ENCODE measurements at places on chromosomes 7 and 10. TPM values are rescaled to one million over a fixed set of nuclear protein-coding genes. Genes with fewer than 3 reads are reported as not detected.

DNA sequence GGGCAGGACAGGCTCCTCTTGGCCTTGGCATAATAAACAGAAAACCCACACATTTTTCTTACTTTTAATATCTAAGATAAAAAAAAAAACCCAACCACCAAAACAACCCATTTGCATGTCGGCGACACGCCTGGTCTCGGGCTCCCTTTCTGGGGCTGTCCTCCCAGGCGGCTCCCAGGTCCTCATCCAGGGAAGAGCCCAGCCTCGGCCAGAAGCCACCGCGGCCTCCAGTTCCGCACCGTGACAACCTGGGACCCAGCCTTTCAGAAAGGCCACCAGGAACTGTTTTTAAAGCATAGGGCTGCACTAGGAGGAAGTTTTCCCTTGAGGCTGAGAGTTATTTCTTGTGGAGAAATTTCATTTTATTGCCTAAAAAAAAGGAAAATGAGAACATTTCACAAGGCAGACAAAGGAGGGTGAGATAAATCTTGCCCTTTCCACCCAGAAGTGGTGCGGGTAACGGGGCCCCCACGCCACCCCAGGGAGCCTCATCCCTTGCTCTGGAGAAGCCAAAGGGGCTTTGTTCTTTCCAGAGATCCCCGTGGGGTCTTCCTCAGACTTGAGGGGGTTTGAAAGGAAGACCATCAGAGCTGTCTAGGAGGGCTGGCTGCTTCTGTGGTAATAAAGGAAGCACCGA is 39.2 kb upstream of the MKRN1 start:
- DNase-seq = no peak

- no peak for DNase-seq
Measured at GRCh38 chr7:148264933-148265557, 325.5 kb upstream of the C7orf33 start.

GPR15LG gene
- total RNA-seq = not detected

NPY4R gene
- not detected for total RNA-seq

GRCh38 chr10:13977861-13978532 is 352.7 kb downstream of the FRMD4A start:
- no peak for DNase-seq

DNA sequence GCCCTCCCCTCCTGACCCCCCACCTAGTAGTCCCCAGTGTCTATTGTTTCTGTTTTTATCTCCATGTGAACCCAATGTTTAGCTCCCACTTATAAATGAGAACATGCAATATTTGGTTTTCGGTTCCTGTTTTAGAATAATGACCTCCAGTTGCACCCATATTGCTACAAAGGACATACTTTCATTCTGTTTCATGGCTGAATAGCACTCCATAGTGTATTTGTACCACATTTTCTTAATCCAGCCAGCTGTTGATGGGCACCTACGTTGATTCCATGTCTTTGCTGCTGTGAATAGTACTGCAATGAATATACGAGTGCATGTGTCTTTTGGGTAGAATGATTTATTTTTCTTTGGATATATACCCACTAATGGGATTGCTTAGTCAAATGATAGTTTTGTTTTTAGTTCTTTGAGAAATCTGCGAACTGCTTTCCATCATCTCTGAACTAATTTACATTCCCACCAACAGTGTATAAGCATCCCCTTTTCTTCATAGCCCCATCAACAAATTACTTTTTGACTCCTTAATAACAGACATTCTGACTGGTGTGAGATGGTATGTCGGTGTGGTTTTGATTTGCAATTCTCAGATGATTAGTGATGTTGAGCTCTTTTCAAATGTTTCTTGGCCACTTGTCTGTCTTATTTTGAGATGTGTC is 128.4 kb upstream of the PHYHIPL start:
- no peak for DNase-seq

OPALIN gene
- not detected for total RNA-seq

IFIT1 gene
- 40.8 TPM for total RNA-seq

KLF14 gene
- total RNA-seq = not detected

DNA sequence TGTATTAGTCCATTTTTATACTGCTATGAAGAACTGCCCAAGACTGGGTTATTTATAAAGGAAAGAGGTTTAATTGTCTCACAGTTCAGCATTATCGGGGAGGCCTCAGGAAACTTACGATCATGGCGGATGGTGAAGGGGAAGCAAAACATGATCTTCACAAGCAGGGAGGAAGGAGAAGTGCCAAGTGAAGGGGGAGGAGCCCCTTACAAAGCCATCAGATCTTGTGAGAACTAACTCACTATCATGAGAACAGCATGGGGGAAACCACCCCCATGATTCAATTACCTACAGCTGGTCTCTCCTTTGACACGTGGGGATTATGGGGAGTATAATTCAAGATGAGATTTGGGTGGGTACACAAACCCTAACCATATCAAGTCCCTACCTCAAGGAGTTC is 85.4 kb downstream of the JAZF1 start:
- DNase-seq = no peak

- DNase-seq = no peak
Measured at GRCh38 chr10:31816318-31816717, 112.3 kb downstream of the ARHGAP12 start.

SLC18A2 gene
- not detected for total RNA-seq

DNA sequence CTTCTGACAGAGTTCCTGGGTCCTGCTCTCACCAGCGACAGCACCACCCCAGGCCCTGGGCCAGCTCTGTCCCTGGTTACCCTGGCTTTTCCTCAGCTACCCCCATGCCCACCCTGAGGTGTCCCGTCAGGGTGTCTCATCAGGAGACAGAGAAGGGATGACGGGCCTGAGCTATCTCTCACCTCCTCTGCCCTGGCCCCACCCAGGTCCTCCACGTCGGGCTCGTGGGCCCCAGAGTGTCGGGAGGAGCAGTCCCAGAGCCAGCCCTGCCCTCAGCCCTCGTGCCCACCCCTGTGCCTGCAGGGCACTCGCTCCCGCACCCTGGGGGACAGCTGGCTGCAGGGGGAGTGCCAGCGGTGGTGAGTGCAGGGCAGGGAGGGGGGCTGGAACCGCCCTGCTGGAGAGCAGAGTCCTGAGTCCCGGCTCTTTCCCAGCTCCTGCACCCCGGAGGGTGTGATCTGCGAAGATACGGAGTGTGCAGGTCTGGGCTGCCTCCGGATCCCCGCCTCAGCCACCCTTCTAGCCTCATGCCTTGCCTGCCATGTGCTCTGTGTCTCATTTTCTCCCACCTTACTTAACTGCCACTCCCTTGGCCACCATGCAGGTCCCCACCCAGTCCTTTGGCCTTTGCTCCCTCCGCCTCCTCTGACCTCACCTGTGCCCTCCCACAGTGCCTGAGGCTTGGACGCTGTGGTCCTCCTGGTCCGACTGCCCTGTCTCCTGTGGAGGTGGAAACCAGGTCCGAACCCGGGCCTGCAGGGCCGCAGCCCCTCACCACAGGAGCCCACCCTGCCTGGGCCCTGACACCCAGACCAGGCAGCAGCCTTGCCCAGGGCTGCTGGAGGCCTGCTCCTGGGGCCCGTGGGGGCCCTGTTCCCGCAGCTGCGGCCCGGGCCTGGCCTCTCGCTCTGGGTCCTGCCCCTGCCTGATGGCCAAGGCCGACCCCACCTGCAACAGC is 16.7 kb upstream of the ZNF862 start:
- DNase-seq = no peak

- no peak for DNase-seq
Measured at GRCh38 chr7:20348125-20348807, 17.6 kb downstream of the ITGB8 start.

GRCh38 chr7:129009437-129009836 is 45.5 kb downstream of the TNPO3 start:
- no peak for DNase-seq

- DNase-seq = peak; percentile 54
Measured at GRCh38 chr10:116183733-116184511, 89.1 kb downstream of the GFRA1 start.

OR2A7 gene
- 0.79 TPM for total RNA-seq

- no peak for DNase-seq
Measured at GRCh38 chr7:105470090-105470489, 52.0 kb downstream of the PUS7 start.

- no peak for DNase-seq
Measured at GRCh38 chr10:86287110-86287793, 79.3 kb downstream of the GRID1 start.

PAX4 gene
- total RNA-seq = not detected

DNA sequence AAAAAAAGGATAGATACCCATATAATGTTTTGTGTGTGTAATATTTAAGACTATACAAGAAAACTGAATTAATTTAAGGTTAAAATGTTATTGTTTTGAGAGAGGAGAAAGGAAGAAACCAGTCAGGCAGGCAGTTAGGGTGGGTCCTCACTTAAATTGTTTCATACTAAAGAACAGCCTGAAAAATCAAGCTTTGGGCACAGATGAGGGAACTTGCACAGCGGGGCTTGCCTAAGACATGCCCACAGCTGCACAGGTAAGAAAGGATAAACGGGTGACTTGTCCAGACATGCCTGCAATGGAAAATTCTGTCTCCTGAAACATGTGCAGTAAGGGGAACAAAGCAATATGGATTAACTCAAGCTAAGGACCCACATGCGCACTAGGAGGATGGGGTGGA is 158.4 kb downstream of the BBS9 start:
- DNase-seq = no peak

DNA sequence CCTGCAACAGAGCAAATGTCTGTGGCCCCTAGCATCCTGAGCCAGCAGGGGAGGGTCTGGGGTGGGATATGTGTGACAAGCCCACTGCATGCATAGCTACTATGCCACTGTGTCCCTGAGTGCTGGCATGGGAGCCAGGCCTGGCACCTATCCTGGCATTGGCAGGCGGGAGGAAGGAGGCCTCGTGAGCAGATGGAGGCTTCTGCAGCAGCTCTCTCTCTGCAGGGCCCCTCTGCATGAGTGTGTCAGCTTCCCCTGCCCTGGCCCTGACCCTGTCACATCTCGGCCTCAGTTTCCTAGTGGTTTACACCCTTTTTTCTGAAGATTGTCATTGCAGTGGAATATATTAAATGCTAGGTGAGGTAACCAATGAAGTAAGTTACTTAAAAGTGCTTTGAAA is 13.1 kb upstream of the IMPDH1 start:
- DNase-seq = no peak

C10orf62 gene
- not detected for total RNA-seq

DNA sequence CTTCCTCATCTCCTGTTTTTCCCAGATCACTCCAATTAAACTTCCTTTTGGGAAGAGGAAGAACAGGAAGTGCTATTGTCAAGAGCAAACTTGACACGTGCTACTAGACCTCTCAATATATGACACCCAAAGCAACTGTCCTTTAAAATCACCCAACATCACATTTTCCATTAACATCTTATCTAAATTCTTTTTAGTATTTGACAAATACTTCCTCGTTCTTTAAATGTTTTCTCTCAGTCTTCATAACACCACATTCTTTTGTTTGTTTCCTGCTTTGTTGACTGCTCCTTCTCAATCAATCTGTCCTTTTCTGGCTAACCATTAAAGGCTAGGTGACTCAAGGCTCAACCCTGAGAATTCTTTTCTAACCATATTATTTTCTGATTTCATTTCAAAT is 7.1 kb upstream of the TFPI2 start:
- DNase-seq = no peak

GRCh38 chr10:64116707-64117106 is 595.5 kb downstream of the REEP3 start:
- DNase-seq = no peak

GRCh38 chr7:128732521-128733277 is 6.5 kb upstream of the CALU start:
- no peak for DNase-seq

DNA sequence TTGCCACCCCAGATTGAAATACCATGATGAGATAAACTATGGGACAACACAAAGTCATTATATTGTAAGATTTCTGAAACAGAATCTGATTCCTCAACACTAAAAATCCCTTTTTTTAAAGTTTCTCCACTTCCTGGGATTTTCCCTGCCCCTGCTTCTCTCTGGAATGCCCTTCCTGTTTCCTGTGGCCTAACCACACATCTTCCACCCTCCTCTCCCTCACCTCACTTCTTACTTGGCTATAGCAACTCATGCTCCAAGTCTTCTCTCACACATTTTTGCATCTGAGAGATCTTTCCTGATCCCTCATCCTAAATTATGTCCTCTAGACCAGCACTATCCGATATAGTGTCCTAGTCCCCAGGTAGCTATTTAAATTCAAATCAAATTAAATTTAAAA is 4.1 kb upstream of the RELN start:
- no peak for DNase-seq

FOXI2 gene
- not detected for total RNA-seq

DNA sequence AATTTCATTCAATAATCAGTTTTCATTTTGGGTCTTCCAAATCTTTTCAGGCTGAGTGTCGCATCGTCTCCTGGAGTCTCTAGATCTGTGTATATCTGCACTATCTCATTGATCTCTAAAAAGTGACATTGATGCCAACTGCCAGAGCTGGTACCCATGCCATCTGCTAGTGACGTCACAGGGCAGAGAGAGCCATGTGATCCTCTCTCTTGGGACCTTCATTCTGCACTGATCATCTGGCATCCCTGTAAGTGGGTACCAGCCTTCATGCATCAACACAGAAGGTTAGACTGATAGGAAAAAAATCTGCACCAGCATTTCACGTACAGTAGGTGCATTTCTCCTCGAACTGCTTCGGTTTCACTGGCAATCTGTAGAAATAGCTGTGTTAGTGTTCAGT is at the start of gene NEUROD6:
Gene NEUROD6 (minus strand): TSS at position 124 of the 400 bp plus-strand sequence. CDS start 1,458 bp downstream, outside the sequence.
- no peak for DNase-seq

GDF2 gene
- total RNA-seq = not detected

HOXA2 gene
- not detected for total RNA-seq

- no peak for DNase-seq
Measured at GRCh38 chr10:61448841-61449600, 4.2 kb downstream of the TMEM26 start.

- DNase-seq = no peak
Measured at GRCh38 chr10:18341055-18341454, 200.8 kb downstream of the CACNB2 start.

DNA sequence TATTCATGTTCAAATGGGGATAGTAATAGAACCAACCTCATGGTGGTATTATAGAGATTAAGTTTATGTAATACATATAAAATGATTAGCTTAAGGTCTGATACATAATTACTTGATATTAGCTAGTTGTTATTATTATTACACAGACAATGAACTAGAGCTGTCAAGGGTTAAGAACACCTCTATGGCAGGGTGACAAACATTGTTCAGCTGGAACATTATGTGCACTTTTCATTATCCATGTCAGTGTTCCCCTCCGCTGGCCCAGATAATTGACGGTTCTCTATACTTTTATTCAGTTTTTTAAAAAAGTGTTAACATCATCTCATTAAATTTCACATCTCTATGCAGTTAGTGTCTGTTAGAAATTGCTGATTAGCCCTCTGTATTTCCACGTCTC is 142.1 kb downstream of the CDK14 start:
- DNase-seq = no peak

DNA sequence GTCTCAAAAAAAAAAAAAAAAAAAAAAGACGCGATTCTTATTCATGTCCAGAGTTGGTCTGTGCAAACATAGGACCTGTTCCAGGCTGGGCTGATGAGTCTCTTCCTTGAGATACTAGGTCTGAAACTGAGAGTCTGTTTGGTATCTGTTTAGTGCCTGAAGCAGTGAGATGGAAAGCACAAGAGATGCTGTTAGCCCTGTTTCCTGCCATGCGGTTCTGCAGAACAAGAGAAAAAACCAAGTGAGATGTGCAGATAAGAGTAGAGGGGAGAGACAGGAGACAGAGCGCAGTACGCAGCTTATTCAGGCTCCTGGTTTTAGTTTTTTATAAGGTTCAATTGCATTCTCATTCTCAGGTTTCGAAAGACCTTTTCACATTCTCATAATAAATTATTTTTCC is 85.8 kb upstream of the PRKCQ start:
- DNase-seq = no peak

Data from MG63 (cell line).